ENCODE measurements at places on chromosomes 3 and 15. TPM values are rescaled to one million over a fixed set of nuclear protein-coding genes. Genes with fewer than 3 reads are reported as not detected.

Gene CPN2
- total RNA-seq: not detected

Gene AHSG
- total RNA-seq: not detected

DNA sequence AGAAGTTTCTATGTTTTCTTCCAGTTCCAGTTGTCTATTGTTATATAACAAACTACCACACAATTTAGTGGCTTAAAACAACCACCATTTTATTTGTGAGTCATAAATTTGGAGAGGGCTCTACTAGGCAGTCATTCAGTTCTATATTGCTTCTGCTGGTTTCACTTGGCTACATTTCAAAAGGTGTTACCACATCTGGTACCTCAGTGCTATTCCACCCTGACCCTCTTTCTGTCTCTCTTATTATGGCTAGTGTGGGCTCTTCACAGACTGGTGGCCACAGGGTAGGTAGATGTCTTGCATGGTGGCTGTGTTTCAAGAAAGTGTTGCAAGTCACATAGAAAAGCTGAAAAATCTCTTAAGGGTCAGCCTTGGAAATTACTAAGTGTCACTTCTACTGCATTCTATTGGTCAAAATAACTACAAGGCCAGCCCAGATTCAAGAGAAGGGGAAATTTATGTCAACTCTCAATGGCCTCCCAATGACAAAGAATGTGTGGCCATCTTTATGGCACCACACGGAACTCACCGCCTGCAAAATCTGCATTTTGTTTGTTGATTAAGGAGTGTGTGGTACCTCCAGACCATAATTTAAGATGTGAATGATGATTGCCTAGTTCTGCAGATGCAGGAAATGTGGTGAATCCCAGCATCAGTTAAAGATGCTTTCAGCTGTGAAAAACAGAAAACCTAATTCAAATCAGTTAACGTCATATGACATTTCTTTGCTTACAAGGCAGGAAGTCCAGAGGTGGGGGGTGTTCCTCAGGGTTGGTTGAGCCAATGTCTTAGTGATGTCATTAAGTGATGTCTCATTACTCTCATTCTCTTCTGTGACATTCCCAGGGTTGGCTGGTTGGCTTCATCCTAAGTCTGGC, 105.8 kb upstream of the RASGRP1 start:
- DNase-seq: peak; percentile 47

Gene MYLK
- total RNA-seq: 11.3 TPM

- no peak for DNase-seq
These were observed 39.1 kb downstream of the KNL1 start for GRCh38 chr15:40633178-40633577.

Gene PYGO1
- total RNA-seq: under 0.01 TPM

Gene HTR3E
- total RNA-seq: not detected

GRCh38 chr3:53597136-53597915, 102.9 kb downstream of the CACNA1D start:
- DNase-seq: peak; percentile 32

Gene NAALADL2
- total RNA-seq: 4.6 TPM

DNA sequence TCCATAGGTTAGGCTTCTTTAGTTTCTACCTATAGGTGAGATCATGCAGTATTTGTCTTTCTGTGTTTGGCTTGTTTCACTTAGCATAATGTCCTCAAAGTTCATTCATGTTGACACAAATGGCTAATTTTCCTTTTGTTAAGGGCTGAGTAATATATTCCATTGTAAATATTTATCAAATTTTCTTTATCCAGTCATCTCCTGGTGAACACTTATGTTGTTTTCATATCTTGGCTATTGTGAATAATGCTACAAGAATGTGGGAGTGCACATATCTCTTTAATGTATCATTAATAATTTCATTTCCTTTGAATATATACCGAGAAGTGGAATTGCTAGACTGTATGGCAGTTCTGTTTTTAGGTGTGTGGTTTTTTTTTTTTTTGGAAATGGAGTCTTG, 250.9 kb upstream of the SEMA6D start:
- no peak for DNase-seq

DNA sequence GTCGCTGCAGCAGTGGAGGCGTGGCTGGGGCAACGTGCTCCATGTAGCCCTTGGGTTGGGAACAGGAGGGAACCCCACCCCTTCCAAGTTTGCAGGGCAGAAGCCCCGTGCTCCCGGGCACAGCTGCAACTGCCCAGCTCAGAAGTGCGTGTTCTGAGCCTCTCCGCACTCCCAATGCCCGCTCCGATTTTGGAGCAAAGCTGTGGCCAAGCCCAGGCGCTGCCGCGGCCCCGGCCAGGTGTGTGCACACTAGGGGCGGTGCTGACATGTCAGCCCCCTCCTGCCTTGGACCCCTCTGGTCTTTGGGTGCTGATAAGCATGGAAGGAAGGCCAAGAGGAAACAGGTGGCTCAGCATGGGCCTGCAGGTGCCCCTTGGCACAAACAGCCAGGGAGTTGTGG, 87.6 kb upstream of the TTBK2 start:
- no peak for DNase-seq

DNA sequence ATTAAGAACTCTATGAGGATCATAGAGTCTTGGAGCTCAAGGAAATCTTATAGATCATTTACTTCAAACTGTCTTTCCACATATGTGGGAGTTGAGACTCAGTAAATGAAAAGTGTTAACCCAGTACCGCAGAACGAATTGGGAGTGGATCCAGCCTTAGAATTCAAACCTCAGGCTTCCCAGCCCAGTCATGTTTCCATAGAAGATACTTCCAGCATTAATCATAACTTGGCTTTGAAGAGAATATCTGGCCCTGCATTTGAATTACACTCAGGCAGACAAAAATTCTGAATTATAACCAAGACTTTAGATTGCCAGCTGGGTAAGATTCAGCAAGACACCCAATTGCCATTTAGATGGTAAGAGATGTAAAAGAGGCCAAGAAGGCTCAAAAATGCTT, 972.0 kb downstream of the TUSC7 start:
- no peak for DNase-seq

Gene PRICKLE2
- total RNA-seq: under 0.01 TPM

Gene GXYLT2
- 0.27 TPM for total RNA-seq

DNA sequence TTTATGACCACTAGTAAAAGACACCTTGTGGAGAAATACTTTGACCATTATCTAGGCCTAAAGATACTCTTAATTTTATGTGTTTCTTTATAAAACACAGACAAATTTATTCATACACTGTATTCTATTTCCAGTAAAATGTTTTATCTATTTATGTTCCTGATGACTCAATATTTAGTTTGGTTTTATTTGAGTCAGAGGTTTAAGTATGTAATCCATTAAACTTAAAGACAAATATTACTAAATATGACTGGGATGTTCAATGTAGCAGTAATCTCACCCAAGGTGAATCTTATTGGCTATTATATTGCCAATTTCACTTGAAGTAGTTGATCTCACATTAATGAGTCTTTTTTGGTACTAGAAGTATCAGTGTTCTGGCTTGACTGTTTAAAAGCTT, 799.7 kb downstream of the CADM2 start:
- no peak for DNase-seq

- no peak for DNase-seq
These were observed at the start of gene INSYN1 for GRCh38 chr15:73753250-73754130. Gene INSYN1, minus strand, starts transcription at chr15:73753351. Its CDS starts 2,221 bp downstream, at chr15:73751130.

GRCh38 chr15:38961931-38962330, 397.3 kb upstream of the RASGRP1 start:
- no peak for DNase-seq

DNA sequence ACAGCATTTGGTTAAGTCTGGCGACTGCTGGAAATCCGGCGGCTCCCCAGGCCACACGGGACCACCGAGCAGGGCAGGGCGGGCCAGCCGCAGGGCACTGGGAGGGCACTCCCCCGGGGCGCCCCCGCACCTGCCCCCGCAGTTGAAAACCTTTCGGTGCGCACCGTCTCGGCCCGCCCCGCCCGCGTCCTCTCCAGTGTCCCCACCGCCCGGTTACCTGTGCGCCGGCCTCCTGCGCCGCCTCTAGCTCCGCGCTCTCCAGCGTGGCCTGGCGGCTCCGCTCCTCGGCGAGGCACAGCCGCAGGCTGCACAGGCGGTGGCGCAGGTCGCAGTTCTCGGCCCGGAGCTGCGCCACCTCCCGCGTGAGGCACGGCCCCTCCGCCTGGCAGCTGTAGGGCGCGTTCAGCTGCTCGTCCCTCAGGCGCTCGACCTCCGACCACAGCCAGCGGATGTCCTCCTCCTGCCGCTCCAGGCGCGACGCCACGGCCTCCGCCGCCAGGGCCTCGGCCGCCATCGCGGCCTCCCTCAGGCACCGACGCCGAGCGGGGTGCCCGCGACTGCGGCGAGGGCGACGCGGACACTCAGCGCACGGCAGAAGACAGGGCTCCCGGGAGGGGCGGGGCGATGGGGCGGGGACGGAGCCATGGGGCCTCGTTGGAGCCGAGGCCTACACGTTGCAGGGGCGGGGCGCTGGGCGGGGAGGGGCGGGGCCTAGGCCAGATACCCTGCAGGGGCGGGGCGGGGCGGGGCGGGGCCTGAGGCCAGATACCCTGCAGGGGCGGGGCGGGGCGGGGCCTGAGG, at the start of gene TARS3:
TARS3 (minus strand) TSS at position 600 of the 801 bp plus-strand sequence; CDS start at position 514, 86 bp downstream.
- peak; percentile 92 for DNase-seq

Gene ABCC5
- 18.3 TPM for total RNA-seq

Gene PARP15
- 7.0 TPM for total RNA-seq

Gene GOLGA6L10
- 0.54 TPM for total RNA-seq

DNA sequence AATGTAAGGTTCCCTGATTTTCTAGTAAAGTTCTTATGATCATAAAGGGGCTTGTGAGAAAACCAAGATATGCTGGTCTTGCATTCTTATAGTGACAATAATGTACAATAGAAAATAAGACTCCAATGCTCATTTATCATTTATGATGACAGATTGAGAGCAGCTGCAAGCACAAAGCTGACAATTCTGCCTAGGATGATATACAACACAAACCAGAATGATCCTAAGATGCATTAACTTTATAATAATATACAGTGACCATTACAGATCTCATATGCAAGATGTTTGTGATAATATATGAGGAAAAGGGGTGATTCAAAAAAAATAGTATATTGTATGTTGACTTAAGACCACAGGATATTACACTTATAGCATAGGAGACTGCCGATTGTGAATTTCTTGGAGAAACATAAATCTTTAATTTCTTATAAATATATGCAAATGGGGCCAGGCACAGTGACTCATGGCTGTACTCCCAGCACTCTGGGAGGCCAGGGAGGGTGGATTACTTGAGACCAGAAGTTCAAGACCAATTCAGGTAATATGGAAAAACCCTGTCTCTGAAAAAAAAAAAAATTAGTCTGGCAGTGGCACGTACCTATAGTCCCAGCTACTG, 387.0 kb downstream of the ZBBX start:
- no peak for DNase-seq

GRCh38 chr3:31544634-31545033, 11.9 kb downstream of the STT3B start:
- DNase-seq: no peak

DNA sequence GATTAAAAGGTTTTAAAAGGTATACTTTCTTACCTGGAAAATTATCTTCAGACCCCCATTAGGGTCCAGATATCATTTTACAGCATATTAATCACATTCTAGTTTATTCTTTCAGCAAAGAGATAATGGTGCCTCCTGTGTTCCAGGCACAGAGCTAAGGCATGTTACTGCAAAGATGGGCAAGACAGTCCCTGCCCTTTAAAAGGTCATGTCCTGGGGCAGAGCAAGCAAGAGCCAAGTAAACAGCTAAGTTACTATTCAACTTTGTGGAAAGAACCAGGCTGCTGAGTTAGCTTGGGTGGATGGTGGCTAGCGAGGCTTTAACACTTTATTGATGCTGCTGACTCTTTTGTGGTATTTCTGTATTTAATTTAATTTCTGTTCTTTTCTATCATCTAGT, 75.0 kb downstream of the LRRC28 start:
- DNase-seq: no peak

Gene BUB1B
- total RNA-seq: 3.0 TPM

- no peak for DNase-seq
These were observed 189.4 kb downstream of the TBC1D5 start for GRCh38 chr3:17553080-17553479.

Gene SPTSSB
- total RNA-seq: under 0.01 TPM

GRCh38 chr3:107555359-107555758, 32.6 kb downstream of the BBX start:
- no peak for DNase-seq

- no peak for DNase-seq
These were observed 92.9 kb downstream of the UBE3A start for GRCh38 chr15:25345943-25346342.

DNA sequence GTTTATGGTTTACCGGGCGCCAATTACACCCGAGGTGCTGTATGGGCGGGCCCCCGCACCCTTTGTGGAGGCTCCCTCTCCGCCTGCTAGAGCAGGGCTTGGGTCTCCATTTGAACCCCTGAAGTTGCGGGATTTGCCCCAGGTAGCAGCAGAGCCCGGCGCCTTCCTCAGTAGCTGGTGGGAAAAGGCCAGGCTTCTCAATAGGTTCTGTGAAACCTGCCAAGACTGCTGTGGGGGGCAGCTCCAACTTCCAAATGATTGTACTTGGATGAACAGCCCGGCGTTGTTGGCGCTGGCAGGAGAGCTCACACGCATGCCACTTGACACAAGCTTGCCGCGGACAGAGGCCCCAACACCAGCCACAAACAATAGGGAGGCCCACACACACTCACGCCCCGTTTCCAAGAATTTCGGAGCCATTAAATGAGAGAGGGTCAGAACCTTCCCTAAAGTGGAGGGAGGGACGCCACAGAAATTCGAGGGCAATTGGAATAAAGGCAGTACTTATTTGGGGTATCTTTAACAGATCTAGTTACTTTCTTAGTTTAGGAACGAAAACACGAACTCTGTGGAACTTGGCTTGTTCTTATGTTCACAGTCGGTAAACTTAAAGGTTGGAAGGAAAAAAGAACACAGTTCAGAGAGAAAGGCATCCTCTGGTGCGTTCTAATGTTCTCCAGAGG, 1.4 kb downstream of the EPHB3 start:
- DNase-seq: no peak

GRCh38 chr3:10233988-10234387, 14.3 kb upstream of the TATDN2 start:
- DNase-seq: no peak

GRCh38 chr3:72907731-72908620, 20.1 kb downstream of the GXYLT2 start:
- DNase-seq: no peak

DNA sequence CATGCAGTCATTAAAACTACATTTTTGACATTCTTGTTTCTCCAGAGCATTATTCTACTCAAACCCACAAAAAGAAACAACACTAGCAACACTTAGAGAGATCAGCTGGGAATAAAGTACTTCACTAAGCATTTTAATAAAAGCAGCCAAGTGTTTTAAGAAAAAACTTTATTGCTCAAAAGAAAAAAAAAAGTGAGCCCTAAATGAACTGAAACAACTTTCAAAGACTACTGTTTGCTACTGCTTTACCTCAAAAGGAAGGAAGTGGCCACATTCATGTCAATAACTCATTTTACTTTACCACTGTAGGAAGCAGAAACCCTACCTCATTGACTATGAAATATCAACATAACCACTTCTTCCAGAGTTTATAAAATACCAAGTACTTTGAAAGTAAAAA, 91.3 kb downstream of the UACA start:
- DNase-seq: peak; percentile 85

Gene LRCH3
- 34.5 TPM for total RNA-seq

GRCh38 chr3:127175272-127175671, 17.7 kb upstream of the PRR23E start:
- no peak for DNase-seq

Gene ILDR1
- 0.54 TPM for total RNA-seq

All from hematopoietic multipotent progenitor cell (in vitro differentiated cells).